ENCODE measurements at places on chromosomes 1 and 21.

DNA sequence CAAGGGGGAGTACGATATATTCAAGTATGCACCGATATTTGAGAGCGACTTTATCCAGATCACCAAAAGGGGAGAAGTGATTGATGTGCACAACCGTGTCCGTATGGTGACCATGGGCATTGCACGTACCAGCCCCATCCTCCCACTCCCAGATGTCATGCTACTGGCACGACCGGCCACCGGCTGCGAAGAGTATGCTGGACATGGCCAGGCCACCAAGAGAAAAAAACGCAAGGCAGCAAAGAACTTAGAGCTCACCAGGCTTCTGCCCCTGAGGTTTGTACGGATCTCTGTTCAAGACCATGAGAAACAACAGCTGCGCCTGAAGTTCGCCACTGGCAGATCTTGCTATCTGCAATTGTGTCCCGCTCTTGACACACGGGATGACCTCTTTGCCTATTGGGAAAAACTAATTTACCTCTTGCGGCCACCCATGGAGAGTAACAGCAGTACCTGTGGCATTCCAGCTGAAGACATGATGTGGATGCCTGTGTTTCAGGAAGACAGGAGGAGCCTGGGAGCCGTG lies 16.5 kb downstream of the ATF3 start:
- DNase-seq, result no peak

- DNase-seq, result no peak
Measured at GRCh38 chr1:8660411-8660828, 157.0 kb downstream of the RERE start.

- no peak for DNase-seq
Measured at GRCh38 chr1:185759061-185759460, 24.9 kb downstream of the HMCN1 start.

GRCh38 chr1:85258536-85259117 lies 835 bp downstream of the C1orf52 start:
- DNase-seq, result no peak

GRCh38 chr1:23286401-23286800 lies 57.7 kb downstream of the HNRNPR start:
- DNase-seq, result no peak

DNA sequence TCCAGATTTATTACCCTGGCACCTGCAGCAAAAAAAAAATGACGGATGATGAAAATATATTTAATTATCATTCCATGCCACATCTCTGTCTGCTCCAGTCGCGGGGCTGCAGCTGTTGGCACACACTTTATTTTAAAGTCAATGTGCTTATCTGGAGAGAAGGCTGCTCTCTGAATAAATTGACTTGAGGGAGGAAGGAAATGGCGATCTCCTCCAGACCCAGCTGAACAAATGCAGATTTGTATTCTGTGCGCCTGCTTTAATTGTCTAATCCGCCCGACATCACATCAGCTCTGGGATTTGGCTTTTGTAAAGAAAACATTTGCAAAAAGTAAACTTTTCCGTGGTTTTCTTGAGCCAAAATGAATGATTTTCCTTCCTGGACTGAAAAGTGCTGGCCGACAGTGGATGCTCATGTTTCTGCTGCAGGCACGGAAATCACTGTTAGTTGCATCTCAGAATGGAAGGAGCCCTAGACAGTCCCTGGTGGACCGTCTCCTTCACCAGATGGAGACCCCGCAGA lies 150.2 kb downstream of the CAMTA1 start:
- no peak for DNase-seq
